ENCODE measurements at places on chromosomes 2 and 18. TPM values are rescaled to one million over a fixed set of nuclear protein-coding genes. Genes with fewer than 3 reads are reported as not detected.

SP5 gene
- total RNA-seq, result not detected

RBMS1 gene
- total RNA-seq, result 51.0 TPM

CNTNAP5 gene
- not detected for total RNA-seq

ZNF385B gene
- total RNA-seq, result 0.10 TPM

ASXL3 gene
- not detected for total RNA-seq

ALPI gene
- total RNA-seq, result not detected

FIGN gene
- 2.1 TPM for total RNA-seq

ILKAP gene
- total RNA-seq, result 39.3 TPM

SPHKAP gene
- not detected for total RNA-seq

RPS27A gene
- total RNA-seq, result 2,627 TPM

POTEI gene
- total RNA-seq, result 0.01 TPM

TEKT4 gene
- not detected for total RNA-seq

TTLL4 gene
- total RNA-seq, result 24.2 TPM

DSG1 gene
- total RNA-seq, result not detected

SLC5A7 gene
- not detected for total RNA-seq

FOXI3 gene
- total RNA-seq, result 0.06 TPM

CRYGD gene
- total RNA-seq, result not detected

UGT1A4 gene
- not detected for total RNA-seq

ADD2 gene
- 25.0 TPM for total RNA-seq

ZEB2 gene
- total RNA-seq, result 8.6 TPM

STON1 gene
- 0.39 TPM for total RNA-seq

PRSS56 gene
- 0.10 TPM for total RNA-seq

G6PC2 gene
- total RNA-seq, result not detected

TTC32 gene
- total RNA-seq, result 14.5 TPM

AGXT gene
- not detected for total RNA-seq

COL4A3 gene
- 0.60 TPM for total RNA-seq

SRSF7 gene
- 297 TPM for total RNA-seq

SH2D6 gene
- total RNA-seq, result 0.96 TPM

GRHL1 gene
- 1.2 TPM for total RNA-seq

CLEC4F gene
- total RNA-seq, result not detected

ZNF519 gene
- 1.4 TPM for total RNA-seq

CCDC178 gene
- not detected for total RNA-seq

NDC80 gene
- total RNA-seq, result 10.9 TPM

FAM98A gene
- total RNA-seq, result 139 TPM

TPO gene
- 0.15 TPM for total RNA-seq

UGT1A3 gene
- total RNA-seq, result 0.09 TPM

GCKR gene
- 0.11 TPM for total RNA-seq

DNER gene
- total RNA-seq, result 11.8 TPM
